Activated T-cell treated with anti-CD3 and anti-CD28 coated beads, Interleukin-2, amount 50 U/mL, for 24 hours (primary cell): ENCODE measurements at places on chromosomes 4 and X.

GRCh38 chr4:152190907-152191306 is 345.0 kb downstream of the FBXW7 start:
- DNase-seq: no peak

DNA sequence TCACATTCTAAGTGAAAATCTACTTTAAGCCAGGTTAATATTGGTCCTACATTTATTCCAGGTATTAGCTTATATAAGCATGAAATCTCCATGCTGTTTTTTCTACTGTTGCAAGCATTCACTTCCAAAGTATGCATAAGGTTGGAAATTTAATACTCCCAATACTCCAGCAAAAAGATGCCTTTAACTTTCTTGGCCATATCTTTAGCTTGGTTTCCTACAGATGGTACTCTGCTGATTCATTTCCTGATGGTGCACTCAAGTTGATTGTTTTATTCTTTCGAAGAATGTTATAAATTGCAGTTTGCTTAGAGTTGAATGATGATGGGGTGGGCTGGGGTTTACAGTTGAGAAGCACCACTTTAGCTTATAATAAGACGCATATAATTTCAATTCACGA is 330.2 kb downstream of the PTTG2 start:
- no peak for DNase-seq

DNA sequence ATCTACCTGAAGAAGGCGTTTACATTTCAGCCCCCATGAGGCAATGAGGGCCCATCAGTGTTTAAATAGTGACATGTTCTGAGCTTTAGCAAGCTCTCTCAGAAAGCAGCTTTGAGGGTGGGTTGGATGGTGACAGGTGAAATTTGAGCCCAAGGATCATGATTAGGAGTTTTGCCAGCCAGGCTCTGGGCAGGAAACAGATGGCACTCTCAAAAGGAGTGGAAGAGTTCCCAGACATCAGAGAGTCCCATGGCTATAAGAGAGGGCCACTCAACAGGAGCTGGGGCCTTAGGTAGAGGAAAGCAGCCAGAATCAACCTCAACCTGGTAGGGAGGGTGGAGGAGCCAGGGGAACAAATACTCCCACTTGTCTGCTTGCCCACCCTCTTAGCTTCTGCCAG is 499.8 kb downstream of the MID1IP1 start:
- DNase-seq: no peak

GRCh38 chr4:79996851-79997250 is 76.2 kb downstream of the ANTXR2 start:
- no peak for DNase-seq

- no peak for DNase-seq
Observed at GRCh38 chrX:24147165-24147564, 2.4 kb upstream of the ZFX start.

DNA sequence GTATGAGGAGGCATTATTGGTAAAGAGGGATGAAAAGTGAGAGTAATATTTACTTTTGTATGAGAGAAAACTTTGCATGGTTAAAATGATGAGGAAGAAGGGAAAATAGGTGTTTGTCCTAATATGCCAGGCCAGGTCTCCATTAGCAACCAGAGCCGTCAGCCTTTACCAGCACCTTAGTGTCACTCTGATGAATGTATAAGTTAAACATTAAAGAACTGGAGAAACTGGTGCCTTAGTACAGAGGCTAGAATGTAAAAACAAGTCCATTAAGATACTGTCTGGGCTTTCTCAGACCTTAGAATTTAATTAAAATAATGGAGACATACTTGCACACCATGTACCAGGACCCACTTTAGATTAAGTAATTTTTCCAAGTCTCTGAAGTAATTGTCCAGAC is 222.3 kb downstream of the FAM47A start:
- DNase-seq: no peak

DNA sequence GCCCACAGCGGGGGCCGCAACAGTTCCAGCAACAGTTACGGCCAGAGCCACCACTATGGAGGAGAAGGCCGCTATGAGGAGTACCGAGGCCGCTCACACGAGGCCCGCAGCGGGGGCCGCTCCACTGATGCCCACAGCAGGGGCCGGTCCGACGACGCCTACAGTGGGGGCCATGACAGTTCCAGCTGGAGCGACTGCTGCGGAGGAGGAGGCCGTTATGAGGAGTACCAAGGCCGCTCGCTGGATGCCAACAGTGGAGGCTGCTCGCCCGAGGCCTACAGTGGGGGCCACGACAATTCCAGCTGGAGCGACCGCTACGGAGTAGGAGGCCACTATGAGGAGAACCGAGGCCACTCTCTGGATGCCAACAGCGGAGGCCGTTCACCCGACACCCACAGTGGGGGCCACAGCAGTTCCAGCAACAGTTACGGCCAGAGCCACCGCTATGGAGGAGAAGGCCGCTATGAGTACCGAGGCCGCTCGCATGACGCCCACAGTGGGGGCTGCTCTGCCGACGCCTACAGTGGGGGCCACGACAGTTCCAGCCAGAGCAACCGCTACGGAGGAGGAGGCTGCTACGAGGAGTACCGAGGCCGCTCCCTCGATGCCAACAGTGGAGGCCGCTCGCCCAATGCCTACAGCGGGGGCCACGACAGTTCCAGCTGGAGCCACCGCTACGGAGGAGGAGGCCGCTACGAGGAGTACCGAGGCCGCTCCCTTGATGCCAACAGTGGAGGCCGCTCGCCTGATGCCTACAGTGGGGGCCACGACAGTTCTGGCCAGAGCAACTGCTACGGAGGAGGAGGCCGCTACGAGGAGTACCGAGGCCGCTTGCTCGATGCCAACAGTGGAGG is 1.7 kb downstream of the RBMXL3 start:
- no peak for DNase-seq

DNA sequence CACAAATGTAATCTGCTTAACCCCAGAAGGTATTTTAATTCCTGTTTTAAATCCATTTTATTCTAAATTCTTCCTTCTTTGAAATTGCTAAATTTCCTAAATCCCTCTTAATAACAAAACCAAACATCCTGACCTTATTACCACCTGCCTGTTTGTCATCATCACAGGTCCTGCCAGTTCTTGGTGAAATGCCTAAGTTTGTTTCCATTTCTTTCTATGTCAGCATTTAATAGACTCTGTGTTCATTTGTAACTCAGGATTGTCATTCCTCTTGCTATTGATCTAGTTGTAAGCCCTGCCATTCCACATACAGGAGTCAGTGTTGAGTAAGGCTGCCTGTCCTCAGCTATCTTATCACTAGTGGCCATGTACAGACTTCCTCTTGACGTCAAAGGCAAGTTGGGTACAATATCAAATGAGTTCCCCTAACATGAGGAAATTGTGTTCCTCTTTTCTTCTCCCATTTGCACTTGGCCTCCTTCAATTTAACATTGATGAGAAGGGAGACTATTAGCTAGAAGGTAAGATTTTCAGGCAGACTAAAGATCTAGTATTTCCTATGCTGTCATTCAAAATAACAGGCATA is 440.1 kb downstream of the AFF2 start:
- no peak for DNase-seq

- no peak for DNase-seq
Observed at GRCh38 chr4:114926583-114926982, 186.8 kb downstream of the NDST4 start.

DNA sequence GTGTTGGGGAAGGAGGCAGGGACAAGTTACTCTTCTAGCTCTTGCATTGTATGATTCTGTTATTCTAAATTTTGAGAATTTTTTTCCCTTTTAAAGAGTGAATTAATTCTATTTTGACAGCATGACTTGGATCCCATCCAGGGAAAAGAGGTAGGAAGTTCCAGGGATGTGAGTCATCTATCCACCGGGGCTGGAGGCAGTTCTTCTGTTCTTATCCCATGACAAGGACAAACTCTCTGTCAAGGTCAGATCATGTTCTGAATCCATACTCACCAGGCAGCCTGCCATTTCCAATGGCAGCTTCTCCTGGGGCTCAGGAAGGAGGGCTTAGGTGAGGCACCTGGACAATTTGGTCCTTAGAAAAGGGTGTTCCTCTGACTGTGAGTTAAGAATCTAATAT is 132.0 kb upstream of the MED14 start:
- DNase-seq: no peak

- no peak for DNase-seq
Observed at GRCh38 chr4:167955006-167955405, 137.3 kb upstream of the ANXA10 start.

DNA sequence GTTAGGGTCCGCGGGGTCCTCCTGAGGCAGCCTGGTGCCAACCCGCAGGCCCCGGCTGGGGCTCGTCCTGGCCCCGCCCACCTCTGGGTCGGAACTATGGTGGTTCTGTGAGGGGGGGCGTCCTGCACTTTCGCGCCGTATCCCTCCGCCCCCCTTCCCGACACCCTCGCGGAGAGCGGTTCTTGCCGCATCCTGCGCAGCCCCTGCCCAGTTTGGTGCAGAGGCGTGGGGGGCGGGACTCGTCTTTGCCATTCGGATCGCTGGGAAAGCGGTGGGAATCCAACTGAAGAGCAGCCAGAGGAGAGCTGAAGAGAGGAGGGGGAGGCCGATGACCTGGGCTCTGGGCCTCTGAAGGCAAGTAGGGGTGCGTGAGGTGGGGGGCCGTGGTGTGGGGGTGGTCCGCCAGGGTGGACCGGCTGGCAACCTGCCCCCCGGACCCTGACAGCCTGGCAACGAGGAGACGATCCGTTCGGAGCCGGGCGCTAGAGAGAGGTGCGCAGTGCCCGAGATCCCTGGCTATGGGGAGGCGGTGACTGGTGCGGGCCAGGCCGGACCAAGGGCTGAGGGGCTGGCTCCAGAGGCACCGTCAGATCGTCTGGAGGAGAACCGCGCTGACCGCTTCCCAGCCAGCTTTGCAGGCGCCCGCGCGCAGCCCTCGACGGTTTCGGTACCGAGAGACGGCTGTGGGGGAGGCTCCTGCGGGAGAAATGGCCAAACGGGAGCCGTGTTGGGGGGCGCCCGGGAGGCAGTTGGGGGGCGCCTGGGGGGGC is at the start of gene GPRASP1:
TSS of gene GPRASP1 (plus strand) at position 242 of the 770 bp plus-strand sequence. CDS start 2,431 bp downstream, outside the sequence.
- DNase-seq: peak; percentile 66

DNA sequence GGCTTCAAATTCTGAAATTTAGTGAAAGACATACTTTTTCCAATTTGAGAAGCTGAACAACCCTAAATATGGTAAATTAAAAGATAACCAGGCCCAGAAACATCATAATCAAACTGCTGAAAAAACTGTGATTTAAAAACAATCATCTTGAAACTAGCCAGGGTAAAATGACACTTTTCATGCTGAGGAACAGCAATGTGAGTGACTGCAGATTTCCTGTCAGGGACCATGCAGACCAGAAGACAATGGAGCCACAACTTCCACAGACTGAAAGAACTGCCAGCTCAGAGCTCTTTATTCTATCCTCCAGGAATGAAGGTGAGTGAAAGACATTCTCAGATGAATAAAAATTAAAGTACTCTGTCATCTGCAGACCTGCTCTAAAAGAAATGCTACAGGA is 73.3 kb downstream of the NAT8L start:
- no peak for DNase-seq

DNA sequence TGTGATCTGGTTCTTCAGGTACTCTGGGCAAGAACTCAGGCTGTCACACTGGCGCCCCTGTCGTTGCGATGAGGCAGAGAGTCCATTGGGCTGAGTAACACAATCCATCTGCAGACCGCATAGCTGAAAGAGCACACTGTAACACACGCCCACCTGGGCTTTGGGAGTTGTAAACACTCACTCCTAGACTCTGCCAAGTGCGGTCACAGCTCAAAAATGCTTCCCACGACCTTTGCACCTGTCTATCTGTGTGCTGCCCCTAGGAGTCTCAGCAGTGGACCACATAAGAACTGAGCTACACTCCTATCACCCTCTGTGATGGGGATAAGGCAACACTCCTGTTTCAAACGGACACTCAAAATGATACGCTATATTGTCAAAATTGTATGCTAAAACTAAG is 2028.3 kb downstream of the PCDH7 start:
- no peak for DNase-seq

GRCh38 chrX:109270580-109271484 is 211.1 kb downstream of the GUCY2F start:
- DNase-seq: peak; percentile 53

DNA sequence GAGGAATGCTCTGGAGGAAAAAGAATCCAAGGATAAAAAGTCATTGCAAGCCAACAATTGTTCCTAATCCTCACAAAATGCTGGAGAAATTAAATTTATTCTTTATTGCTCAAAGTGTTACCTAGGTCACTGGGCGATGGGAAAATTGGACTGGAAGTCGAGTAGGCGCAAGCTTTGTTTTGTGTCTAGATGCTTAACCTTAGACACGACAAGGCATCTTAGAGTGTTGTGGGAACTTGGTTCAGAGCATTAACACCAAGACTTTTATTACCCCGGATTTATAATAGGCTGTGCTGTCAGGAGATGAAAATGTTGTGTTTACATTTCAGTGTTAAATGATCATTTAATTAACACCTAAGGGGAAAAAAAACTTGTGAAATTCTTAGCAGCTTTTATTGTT is 25.1 kb downstream of the SLIT2 start:
- DNase-seq: no peak

DNA sequence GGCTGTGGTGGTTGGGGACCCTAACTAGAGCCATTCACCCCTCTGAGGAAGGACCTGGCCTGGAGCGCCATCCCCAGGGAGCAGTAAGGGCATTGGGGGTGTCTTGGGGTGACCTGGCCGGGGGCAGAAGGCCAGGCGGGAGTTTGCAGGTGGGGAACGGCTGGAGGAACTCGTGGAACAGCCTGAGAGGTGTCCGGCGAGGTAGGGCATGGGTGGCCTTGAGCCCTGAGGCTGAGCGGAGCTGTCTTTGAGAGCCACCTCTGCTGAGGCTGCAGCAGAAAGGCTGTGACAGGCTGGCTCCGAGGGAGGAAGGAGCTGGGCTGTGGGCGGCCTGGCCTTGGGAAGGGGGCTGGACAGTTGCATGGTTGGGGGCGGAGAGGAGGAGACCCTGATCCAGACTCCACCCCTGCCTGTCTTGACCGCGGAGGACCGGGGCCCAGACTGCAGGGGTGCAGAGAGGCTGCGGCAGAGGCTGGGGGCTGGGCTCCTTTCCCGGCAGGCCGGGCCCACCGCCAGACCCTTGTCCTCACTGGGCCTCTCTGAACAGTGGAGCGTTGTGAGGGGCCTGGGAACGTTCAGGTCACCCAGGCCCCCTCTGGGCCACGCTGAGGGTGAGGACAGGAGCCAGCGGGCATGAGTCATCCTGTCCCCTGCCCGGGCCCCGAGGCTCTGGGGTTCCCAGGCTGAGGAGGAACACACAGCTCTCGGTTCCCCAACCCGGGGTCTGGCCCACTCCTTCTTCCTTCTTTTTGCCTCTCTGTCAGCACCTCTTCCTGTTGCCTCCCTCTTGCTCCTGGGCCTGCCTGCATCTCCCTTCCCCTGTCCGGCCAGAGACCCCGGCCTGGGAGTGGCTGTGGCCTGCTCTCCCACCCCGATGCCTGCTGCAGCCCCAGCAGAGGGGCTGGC is 8.1 kb downstream of the SH3BP2 start:
- DNase-seq: no peak

DNA sequence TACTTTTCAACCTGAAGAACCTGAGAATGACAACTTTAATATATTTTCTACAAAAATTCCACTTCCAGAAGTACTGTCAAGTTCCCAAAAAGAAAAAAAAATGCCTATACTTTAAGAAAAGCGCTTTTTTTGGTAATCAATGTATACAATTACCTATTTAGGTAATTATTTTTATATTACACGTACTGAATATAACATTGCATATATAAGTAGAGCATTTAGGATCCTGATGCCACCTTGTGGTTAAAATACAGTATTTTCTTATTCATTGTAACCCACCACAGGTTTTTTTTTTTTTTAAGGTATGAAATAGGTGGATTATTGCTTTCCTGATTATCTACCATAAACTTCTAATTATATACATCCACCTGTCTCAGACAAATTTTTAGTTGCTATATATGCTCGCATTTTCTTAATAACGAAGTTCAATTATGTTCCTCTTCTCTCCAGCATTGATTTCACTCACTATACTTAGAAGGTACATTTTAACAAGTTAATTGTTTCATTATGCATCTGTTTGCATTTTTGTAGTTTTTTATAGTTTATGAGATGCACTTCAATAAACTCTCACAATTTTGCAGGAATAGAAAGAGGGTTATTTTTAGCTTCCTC is 5.2 kb downstream of the MAP9 start:
- DNase-seq: no peak
